Ammon's horn (tissue), 1 donor: ENCODE measurements at places on chromosomes 2 and 18.

GRCh38 chr2:102251042-102251848 is 60.1 kb upstream of the IL1RL1 start:
- no peak for DNase-seq

- no peak for DNase-seq
These were observed 60.6 kb downstream of the ZCCHC2 start for GRCh38 chr18:62583376-62583775.

DNA sequence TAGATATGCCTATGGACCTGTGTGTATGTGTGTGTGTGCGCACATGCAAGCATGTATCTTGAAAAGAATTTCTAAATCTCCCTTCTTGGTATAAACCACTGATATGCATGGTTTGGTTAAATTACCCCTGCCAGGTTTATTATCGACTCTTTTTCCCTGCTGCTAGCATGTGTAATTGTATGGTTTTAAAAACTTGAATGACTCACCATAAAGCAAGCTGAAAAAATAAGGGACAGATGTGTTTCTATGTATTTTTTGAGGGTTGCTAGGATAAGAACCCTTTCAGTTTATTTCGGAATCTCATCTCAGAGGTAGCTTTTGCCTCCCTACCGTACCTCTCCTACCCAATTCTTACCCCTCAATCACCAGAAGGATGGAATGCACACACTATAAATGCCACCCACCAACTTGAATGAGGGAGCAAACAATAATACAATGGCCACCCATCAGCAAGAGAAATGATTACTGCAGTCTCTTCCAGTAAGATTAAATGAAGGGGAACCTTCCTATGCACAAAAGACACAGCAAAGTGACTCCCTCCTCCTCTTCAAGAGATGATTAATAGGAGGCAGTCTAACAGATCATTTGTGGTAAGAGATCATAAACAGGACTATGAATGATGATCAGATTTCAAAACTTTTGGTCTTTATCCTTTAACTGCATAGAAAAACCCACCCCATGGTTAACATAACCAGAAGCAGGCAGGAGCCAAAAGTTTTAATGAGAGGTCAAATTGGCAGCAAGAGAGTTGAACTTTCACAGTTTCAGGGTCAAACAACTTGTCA is 357.2 kb downstream of the SATB2 start:
- no peak for DNase-seq

DNA sequence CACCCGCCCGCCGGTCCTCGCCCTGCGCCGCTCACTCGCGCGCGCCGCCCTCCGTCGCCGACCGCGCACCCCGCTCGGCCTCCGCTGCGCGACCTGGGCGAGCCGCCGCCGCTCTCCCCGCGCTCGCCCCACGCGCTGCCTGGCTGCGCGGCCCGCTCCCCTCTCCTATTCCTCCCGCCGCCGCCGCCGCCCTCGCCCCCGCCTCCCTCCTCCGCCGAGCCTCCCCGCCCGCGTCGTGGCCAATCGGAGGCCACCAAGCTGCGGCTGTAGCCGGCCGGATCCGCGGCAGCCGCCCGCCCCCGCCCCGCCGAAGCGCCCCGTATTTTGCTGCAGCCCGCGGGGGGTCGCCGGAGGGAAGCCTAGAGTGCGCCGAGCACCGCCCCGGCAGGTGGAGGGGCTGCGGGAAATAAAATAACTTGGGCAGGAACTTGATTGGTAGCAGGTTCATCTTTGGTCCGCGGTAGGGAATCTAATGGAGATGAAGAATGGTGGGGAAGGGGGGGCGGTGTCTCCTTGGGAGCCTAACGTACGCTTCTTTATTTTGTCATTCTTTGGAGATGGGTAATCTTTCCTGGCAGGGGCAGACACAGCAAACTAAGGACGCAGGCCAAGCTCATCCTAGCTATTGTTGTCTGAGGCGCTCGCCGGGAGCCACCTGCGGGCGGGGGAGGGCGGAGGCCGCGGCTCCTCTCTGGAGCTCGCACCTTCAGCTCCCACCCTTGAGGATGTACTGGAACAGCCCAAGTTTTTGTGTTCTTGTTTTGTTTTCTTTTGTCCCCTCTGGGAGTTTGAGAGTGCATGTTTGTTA is 1.1 kb upstream of the CDH2 start:
- DNase-seq: peak; percentile 80

- DNase-seq: no peak
These were observed 13.9 kb upstream of the ASAP2 start for GRCh38 chr2:9192712-9193111.

DNA sequence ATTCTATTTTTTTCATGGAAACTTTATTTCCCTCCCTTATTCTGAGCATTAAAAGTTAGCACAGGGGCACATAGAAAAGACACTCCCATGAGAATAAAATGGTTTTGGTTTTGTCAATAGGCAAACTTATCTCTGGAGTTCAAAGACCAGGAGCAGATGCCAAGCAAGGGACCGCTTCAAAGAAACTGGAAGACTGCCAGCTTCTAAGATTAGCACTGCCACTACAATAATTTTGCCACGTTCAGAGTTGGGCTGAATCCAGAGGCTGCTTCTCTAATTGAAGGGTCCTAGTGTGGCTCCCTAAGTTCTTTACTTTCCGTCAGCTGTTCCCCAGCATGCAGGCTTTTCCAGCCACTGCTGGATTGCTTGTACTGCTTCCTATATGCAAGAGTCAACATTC is 681.0 kb upstream of the GCFC2 start:
- no peak for DNase-seq

DNA sequence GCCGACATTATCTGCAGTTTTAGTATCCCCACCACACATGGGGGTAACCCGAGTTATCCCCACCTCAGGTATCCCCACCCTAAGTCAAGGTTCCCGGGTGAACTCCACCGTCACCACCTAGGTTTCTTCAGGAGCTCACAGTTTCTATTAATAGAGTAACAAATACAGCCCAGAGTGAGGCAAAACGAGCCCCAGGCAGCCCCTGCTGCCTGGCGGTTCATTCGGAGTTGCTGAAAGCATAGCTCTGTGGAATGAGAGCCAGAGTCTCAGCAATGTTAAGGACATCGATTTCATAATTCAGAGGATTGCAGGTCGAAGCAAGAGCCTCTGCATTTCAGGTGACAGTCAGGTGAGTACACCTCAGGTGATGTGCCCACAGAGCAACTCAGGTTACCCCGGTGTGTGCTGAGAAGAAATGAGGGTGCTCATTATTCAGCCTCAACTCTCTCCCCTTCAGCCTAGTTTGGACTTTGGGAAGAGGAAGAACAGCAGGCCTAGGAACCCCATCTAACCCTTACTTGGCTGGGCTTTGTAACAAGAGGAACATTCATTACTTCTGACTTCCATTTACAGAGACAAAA is 10.7 kb downstream of the SATB2 start:
- no peak for DNase-seq

DNA sequence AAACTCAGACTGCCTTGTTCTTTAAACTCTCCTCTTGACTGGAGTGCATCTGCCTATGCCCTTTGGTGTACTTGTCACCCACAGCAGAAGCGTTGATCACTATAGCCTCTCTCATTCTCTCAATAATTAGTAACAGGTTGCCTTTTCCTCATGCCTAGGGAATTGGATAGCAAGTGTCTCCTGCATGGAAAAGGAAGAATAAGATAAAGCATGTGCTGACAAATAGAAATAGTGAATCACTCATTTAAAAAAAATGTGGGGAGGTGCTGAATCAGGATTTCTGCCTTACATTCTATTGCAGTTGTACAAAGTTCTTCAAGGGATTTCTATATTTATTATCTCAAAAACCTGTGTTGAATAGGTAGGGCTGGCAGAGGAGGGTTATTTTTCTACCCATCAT is 323.0 kb downstream of the TXNL1 start:
- no peak for DNase-seq
